NCI-H345 (cell line): ENCODE measurements at places on chromosomes 3 and 15.

GRCh38 chr3:141129541-141130011, 78.4 kb downstream of the SPSB4 start:
- no peak for DNase-seq

DNA sequence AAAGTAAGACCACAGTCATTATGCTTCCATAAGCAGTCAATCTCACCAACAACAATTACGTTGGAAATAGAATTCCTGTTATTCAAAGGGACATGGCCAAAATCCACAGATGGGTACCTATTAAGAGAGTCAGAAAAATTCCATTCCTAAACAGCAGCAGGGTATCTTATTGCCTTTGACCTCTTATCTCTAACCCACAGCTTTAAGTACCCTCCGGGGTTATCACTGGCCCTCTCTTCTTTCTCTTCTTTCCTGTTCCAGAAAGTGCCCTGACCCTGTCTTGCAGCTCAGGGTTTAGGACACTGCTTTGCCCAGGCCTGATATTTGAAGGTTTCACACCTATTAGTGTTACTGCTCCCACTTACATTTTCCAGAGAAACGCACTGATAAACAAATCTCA, 428.7 kb downstream of the TBC1D5 start:
- no peak for DNase-seq

- no peak for DNase-seq
Observed at GRCh38 chr3:133282236-133282635, 117.6 kb upstream of the BFSP2 start.

- DNase-seq: no peak
Observed at GRCh38 chr15:68227643-68228142, 1.8 kb downstream of the CLN6 start.

DNA sequence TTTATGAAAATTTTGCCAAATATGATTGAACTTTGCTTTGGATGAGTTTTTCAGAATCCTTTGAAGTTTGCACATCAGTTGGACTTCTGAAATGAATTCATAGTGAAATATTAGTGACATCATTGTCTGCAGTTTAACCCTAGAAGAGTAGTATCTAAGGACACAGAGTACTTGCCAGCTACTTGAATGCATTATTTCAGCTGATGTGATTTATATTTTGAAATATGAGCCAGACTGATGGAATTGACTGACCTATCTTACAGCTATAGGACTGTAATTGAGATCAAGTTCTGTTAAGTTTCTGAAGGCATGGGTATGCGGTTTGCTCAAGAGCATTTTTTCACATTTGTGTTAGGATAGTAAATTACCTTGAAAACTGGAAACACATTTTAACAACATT, 51.2 kb downstream of the LYSMD4 start:
- no peak for DNase-seq

- DNase-seq: no peak
Observed at GRCh38 chr3:167723872-167724271, 10.8 kb downstream of the PDCD10 start.

DNA sequence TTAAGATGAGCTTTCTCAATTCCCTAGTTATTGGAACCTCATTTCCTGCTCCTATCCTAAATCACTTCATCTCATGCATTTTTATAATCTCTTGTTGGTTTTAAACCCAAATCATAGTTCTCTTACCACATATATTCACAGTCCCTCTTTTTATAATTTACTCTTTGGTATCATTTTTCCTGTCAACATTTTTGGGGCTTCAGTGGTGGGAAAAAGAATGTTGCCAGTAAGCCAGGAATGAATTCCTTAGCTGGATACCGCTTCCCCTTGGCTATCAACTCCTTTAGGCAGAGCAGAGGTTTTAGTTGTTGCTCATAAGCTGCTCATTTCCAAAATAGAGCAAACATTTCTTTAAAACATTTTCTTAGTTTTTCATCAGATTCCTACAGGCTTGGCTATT, 112.3 kb downstream of the GALK2 start:
- no peak for DNase-seq

DNA sequence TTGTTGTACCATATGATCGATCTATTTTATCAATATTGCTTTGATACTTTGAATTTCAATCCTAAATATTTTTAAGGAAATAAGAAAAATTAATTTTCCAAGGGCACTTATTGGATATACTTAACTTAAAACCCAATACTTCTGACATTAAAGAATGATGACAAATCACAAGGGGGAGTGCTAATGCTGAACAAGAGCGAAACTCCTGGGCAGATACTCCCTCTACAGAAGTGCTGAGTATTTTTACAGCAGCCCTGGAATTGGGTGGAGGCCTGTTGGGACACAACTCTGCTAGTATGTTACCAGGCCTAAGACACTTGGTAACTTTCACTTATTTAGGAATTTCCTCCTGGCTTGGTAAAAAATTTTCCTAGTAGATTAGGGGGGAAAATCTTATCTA, 46.2 kb downstream of the DENND6A start:
- no peak for DNase-seq

DNA sequence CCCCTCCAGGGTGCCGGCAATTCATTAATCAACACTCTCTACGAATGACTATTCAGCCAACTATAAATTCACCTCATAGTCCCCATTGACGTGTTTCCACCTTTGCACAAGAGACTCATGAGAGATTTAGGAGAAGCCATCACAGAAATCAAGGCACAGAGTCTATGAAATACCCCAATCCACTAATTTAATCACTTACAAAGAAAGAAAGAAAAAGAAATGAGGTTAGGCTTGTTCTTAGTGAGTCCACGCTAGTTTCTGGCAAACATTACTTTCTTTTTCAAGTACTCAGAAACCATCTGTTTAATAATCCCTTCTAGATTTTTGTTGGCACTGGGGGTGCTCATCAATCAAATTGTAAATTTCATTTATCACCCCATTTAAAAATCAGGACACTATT, 125.2 kb upstream of the ADPGK start:
- DNase-seq: no peak

GRCh38 chr3:133857767-133858166, 37.9 kb downstream of the RAB6B start:
- no peak for DNase-seq

GRCh38 chr3:179591313-179591712, 13.1 kb downstream of the MRPL47 start:
- no peak for DNase-seq

- no peak for DNase-seq
Observed at GRCh38 chr15:39944726-39945125, 10.8 kb downstream of the EIF2AK4 start.

DNA sequence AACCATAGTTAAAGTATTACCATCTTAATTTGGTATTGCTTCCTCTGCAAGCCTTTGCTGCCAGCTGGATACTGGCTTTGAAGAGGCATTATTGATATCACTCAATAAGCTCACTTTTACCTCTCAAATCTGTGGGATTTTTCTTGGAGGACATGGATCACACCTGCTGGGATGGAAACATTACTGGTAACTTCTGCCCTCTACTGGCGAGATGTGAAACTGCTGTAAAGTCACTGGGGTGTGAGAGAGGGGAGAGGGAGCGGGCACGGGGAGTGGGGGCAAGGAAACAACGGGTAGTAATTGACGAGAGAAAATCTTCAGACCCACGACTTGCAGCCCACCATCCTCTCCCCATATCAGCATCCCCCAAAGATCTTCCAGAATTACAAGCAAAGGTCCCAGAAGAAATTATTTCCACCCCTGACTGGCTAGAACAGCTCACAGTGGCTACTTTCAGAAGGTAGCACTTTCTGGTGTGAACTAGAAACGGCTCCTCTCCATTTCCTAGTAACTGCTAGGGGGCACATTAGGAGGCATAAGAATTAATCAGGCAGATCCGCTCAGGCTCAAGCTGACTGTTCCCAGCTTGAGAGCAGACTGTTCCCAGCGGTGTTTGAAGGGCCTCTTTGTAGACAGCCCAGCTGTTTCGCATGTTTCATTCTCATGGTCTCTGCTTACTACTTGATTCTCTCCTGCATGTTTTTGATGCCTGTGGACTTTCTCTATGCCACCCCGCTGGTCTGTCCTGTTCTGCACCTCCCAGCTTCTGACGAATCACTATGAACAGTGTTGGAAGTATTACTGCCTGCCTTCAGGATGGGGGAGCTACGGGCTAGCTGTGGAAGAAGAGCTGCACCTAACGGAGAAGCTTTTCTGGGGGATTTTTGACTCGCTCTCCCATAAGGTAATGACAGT, 230.4 kb upstream of the CHRM5 start:
- DNase-seq: peak; percentile 19

- no peak for DNase-seq
Observed at GRCh38 chr15:75230551-75231371, 27.4 kb upstream of the GOLGA6C start.

DNA sequence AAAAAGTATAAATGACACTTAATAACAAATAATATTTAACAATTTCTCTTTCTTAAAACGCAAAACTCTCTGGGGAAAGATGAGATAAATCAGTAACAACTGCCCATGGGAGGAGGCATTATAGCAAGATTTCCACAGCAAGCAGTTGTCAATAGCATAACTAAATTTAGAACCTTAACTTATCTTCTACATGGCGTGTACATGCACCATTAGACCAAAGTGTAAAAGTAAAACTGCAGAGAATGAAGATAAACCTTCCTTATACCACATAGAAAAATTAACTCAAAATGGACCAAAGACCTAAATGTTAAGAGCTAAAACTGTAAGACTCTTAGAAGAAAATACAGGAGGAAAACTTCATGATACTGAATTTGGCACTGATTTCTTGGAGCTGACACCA, 39.9 kb downstream of the MYO5A start:
- DNase-seq: no peak

GRCh38 chr3:112354642-112355306, 21.8 kb downstream of the CD200 start:
- no peak for DNase-seq

- no peak for DNase-seq
Observed at GRCh38 chr15:73751899-73752805, 999 bp downstream of the INSYN1 start.

- no peak for DNase-seq
Observed at GRCh38 chr15:98121536-98121935, 161.0 kb downstream of the ARRDC4 start.

DNA sequence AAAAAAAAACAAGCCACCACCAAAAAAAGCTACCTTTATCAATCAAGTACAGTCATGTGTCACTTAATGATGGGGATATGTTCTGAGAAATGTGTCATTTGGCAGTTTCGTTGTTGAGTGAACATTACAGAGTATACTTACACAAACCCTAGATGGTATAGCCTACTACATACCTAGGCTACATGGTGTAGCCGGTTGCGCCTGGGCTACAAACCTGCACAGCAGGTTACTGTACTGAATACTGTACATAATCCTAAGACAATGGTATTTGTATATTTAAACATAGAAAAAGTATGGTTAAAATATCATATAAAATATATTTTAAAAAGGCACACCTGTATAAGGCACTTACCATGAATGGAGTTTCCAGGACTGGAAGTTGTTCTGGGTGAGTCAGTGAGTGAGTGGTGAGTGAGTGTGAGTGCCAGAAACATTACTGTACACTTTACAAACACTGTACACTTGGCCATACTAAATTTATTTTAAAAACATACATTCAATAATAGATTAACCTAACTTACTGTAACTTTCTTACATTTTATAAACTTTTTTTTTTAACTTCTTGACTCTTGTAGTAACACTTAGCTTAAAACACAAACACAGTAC, 25.9 kb upstream of the JMJD7 start:
- DNase-seq: no peak

DNA sequence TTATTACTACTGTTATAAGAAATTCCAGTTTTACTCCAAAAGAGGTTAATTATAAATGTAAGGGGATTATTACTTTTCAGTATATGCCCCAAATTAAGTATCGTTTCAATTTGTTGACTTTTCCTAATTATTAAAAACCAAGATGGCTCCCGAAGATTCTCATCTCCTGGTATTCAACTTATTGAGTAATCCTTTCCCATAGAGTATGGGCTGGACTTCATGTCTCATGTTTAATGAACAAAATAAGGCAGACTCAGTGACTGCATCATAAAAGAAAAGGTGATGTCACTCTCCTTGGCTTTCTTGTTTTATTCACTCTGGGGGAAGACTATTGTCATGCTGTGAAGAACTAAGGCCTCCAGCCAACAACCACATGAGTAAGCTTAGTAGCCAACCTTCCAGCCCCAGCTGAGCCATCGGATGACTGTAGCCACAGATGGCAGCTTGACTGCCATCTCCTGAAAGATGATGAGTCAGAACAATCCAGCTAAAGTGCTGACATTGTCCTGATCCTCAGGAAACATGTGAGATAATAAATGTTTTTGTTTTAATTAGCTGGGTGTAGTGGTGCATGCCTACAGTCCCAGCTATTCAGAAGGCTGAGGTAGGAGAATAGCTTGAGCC, 17.3 kb downstream of the IGF2BP2 start:
- no peak for DNase-seq

DNA sequence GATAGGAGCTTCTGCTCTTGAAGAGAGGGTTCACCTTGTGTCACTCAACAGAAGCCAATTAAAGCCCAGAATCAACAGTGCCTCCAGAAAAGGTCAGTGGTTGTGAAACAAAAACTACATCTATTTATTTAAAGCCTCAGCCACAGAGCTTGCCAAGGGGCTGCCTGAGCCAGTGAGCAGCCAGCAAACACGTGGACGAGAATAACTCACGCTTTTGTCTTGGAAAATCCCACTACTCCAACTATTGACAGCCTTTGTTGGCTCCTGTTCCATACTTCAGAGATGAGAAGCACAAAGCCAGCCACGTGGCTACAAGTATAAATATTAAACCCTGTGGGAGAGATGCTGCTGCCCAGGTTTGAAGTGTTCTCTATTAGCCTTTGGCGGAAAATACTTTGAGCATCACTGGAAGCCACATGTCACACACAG, 10.3 kb downstream of the GPR156 start:
- peak; percentile 88 for DNase-seq

GRCh38 chr15:44720460-44721176, 9.3 kb downstream of the B2M start:
- DNase-seq: no peak

GRCh38 chr3:19173945-19174344, 25.6 kb downstream of the KCNH8 start:
- DNase-seq: no peak

GRCh38 chr3:45480218-45480617, 91.8 kb downstream of the LARS2 start:
- DNase-seq: no peak

DNA sequence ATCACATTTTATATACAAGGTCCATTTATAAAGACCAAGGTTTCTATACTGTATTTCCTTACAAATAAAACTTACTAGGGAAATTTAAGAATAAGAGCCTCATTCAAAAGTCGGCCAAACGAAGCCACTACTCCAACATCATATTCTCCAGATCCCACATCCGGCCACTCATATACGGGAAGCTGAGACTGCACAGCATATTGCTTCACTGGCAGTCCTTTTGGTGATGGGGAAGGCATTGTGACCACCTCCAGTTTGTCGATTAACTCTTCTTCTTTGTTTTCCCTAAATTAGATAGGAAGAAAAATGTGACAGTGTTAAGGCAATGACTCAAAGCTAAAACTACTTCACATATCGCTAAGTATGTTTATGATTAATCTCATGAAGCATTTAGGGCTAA, 2.7 kb downstream of the MTFMT start:
- DNase-seq: no peak
